ENCODE measurements at places on chromosomes 5 and 9.

DNA sequence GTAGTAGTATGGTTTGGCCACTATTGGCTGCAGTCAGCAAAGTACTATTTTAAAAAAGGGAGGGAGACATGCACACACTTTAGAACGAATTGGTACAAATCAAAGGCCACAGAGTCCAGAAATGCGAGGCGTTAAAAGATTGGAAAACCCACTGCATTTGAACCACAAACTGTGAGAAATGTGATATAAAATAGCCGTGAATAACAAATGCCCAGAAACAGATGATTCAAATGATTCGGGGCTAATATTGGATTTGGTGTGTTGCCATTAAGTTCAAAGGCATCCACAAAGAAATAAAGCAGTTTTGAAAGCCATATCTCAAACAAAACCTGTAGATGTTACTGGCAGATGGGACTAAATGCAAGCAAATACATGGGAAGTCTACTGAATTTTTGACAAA, 140.9 kb upstream of the HMHB1 start:
- DNase-seq = no peak

DNA sequence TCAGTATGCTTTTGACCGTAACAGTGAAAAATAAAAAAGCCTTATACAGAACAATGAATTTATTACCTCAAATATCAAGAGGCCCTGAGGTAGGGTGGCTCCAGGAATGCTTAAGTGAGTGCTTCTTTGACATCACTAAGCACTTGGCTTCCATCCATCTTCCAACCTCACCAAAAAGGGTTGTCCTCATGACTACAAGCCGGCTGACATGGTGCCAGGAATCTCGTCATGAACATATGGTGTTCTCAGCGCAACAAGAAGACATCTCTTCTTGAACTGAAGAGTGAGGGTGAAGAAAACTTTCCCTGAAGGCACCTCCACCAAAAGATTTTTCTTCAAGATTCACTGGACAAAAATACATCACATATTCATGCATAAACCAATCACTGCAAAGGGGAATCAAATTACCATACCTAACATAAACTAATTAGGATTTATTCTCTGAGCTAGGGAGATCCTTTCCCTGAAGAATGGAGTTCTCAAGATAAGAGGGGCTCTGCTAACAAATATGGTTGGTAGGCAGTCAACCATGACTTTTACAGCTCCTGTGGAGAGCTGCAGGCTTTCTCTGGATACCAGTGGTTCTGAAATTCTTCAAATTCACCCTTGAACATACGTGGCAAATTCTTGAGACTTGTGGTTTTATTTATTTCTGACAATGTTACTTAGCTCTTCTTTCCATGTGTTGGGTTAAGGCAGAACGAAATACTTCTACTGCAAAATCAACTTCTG, 49.5 kb downstream of the AGXT2 start:
- peak; percentile 35 for DNase-seq

- peak; percentile 75 for DNase-seq
Observed at GRCh38 chr5:172418862-172419814, 35.2 kb downstream of the SH3PXD2B start.

- DNase-seq = no peak
Observed at GRCh38 chr9:36091026-36091953, 45.2 kb upstream of the GLIPR2 start.

DNA sequence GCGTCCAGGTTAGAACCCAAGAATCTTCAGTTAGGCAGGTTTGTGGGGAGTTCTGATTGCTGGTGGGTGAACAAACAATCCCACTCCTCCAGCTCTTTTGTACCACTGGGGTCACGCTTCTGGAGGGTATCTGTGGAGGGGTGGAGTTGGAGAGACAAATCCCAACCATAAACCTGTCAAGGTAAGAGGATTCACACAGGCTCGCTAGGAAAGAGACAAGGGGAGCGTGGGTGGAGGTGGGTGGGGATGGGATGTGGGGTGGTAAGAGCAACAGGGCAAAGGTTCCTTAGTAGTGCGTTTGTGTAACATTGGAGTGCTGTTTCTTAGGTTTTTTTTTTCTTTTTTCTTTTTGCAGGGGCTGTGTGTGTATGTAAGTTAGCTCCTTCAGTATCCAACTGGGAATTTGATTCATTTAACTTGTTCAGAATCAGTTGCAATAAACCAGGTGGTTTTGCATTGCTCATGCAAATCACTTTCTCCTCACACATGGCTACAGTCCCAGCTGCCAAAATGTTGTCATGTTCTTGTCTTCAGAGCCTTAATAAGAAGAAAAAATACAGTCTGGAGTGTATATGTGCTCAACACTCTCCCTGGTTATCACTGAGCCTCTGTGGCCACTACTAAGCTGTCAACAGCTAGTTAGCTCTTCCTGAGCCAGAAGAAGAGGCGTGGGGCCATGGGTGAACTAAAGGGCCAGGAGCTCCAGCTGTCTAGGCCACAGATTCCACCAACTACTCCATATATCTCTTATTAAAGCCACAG, 164.0 kb upstream of the RAD23B start:
- DNase-seq = peak; percentile 31

DNA sequence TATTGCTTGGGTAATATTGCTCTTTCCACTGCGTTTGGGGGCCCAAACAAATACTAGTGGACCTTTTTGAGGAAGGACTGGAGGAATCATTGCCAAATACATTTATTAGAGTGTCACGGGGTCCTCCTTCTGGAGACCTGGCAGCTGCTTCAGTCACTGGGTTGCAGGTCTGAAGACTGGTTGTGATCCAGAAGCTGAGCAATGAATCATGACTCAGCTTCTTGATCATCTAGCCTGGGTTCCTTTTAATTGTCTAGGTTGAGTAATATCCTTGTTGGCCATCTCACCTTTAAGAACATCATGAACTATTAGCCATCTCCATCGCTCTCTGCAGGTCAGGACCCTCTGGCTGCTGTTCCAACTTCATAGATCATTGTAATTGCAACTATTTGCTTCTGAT, 15.4 kb upstream of the UBAP1 start:
- no peak for DNase-seq

DNA sequence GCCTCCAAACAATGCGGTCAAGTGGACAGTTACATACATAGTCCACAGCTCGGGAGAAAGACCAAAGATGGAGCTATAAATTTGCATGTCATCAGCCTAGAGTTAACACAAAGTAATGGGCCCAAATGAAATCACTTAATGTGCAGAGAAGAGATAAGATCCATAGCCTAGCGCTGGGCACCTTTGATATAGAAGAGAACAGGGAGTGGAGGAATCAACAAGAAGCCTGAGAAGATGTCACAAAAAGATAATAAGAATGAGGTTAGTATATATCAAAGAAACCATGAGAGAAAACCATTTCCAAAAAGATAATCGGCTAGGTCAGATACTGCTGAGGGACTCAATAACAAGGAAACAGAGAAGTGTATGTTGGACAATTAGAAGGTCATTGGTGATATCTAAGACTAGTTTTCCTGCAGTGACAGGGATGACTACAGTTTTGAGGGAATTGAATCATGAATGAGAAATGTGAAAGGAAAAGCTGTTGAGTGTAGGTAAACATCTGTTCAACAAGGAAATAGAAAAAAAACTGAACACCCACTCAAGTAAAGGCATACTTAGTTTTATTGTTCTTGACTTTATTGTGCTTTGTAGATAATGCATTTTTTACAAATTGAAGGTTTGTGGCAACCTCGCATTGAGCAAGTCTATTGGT, 68.7 kb upstream of the CDH6 start:
- DNase-seq = no peak

GRCh38 chr5:32020271-32020670, 153.8 kb downstream of the GOLPH3 start:
- no peak for DNase-seq

Data from NCI-H69 (cell line).